M059J (cell line): ENCODE measurements at places on chromosomes 2 and 18. TPM values are rescaled to one million over a fixed set of nuclear protein-coding genes. Genes with fewer than 3 reads are reported as not detected.

SRD5A2 gene
- total RNA-seq: not detected in 2 replicates

OTOS gene
- not detected in 2 replicates for total RNA-seq

PROM2 gene
- total RNA-seq: 2.9 and 3.6 TPM in 2 replicates

NEDD4L gene
- 39.1 and 54.1 TPM in 2 replicates for total RNA-seq

RSAD2 gene
- total RNA-seq: 117 and 157 TPM in 2 replicates

GPR75 gene
- total RNA-seq: 1.0 and 2.7 TPM in 2 replicates

GAREM1 gene
- total RNA-seq: 0.02 and 0.17 TPM in 2 replicates

GRCh38 chr2:119367472-119368099 lies 809 bp downstream of the DBI start:
- DNase-seq: peak; percentile 39

- DNase-seq: no peak
These were observed 226.9 kb downstream of the AGPS start for GRCh38 chr2:177619461-177619860.

GRCh38 chr2:236215196-236215595 lies 47.0 kb upstream of the GBX2 start:
- DNase-seq: peak; percentile 12

DNA sequence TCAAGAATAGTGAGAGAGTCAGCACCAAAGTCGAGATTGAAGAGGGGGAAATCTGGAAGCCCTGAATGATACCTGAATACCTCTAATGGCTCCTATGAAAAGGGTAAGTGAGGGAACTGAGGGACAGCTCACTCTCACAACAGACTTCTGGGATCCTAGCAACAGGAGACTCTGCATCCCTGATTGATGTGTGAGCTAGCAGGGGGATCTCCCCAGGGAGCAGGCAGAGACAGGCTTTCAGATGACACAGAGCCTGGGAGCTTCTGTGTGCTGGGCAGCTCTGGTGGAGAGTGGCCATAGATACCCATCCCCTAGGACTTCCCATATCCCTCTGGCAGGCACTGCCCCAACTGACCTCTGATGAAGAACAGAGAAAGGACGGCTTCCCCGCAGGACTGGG lies 206.2 kb downstream of the EXOC6B start:
- peak; percentile 5 for DNase-seq

- DNase-seq: no peak
These were observed 890 bp upstream of the SLC4A3 start for GRCh38 chr2:219626540-219626939.

DNA sequence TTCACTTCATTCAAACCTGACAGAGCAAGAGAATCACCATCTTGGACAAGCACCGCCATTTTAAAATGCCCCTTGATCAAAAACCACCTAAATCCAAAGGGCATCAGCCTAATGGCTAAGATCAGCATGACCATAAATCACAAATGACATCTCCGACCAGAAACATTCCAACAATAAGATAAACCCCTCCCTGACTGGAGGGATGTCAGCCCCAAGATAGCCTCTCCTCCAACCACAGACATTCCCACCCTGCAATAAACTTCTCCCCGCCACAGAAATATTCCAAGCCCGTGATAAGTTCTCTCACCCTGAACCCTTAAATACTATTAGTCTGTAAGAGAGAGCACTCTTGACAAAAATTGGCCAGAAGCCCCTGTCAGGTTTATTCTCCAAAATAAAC lies 21.6 kb upstream of the LYPD1 start:
- DNase-seq: no peak

- DNase-seq: no peak
These were observed 175.2 kb downstream of the SMAD7 start for GRCh38 chr18:48775372-48776155.

- DNase-seq: peak; percentile 24
These were observed 8.5 kb downstream of the PDK1 start for GRCh38 chr2:172564376-172564775.

DNA sequence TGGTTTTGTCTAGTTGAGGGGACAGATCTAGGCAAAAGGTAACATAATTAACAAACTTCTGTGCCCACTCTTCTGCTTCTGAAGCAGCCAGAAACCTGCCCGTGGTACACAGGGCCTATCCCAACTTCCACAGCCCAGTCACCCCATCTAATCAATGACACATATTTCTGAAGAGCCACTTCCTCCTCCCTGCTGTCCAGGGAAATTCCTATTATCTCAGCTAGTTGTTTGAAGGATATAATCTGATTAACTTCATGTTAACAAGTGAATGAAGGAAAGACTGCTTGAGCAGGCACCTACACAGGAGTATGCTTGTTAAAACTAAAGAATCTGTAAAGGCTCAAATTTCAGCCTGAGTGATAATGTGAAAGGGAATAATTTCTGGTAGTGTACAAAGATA lies 61.4 kb downstream of the CCDC148 start:
- peak; percentile 16 for DNase-seq

- no peak for DNase-seq
These were observed 32.3 kb downstream of the PLB1 start for GRCh38 chr2:28528206-28528605.

DNA sequence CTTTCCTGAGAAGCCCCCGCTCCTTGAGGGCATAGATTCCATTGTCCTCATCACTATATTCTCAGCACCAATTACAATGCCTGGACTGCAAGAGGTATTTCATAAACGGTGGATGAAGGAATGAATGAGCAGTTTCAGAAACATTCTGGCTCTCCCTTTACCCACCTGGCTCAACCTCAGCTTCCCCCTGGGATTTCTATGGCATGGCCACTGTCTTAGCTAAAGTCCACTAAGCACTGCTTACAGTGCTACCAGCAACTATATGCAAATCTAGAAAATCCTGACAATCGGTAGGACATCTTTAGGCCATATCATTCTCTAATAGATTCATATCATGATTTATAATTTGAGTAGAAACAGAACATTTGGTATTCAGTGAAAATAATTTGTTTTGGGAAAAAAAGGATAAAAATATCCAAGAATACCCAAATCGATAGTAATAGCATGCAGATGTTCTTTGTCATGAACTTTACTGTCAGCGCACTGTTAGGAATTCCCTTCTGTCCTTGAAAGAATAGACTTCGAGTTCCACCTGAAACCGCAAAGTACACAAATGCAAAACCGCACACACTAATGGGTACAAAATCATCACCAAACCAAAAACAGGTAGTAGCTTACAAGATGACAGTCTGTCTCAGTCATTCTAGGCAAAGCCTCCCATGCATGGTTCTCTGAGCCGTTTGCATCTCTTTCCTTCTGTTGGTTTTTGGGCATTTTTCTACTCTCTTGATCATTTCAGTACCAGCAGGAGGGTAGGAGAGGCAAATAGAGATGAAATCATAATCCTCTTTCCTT lies 303.6 kb upstream of the ID2 start:
- no peak for DNase-seq

- DNase-seq: peak; percentile 10
These were observed 5.7 kb upstream of the GCFC2 start for GRCh38 chr2:75716406-75716805.

- no peak for DNase-seq
These were observed 23.5 kb downstream of the EMX1 start for GRCh38 chr2:72940786-72941185.

DNA sequence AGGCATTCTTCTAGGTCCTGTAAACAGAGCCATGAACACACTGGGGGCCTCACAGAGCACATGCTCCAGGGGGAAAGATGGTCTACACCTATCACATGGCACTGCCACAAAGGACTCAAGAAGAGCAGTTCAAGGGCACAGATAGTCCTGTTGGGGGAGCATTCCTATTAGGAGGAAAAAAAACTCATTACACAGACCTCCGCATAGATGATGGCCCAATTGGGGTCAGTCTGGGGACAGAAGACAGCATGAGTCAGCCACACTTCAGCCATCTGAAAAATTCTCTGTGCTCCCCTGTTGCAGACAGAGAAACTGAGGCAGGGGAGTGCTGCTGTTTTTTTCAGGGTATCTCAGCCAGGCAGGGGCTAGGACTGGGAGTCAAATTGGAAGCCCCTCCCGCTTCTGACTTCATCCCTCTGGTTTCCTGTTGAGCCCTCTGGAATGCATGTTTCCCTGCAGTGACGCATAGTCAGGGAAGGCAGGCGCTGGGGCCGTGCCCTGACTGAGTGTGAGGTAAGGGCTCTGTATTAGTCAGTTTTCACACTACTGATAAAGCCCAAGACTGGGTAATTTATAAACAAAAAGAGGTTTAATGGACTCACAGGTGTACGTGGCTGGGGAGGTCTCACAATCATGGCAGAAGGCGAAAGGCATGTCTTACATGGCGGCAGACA lies 67.9 kb downstream of the RHOB start:
- peak; percentile 95 for DNase-seq

DNA sequence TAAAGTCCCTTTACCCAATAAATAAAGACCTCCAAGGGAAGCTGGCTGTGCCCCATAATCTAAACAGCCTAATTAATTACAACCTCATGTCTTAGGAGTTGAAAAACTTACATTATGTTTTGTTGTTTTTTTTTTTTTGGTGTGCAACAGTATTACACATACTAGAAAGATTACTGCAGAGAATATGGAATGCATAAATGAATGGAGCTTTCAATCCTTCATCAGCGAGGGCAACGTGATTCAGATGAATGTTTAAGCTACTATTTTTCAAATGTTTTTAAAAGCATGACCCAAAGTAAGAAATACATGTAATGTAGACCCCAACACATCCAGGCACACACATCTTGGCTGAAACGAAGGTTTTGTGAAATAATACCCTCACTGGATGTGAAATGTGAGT lies 167.1 kb upstream of the FN1 start:
- no peak for DNase-seq

- DNase-seq: no peak
These were observed 810 bp upstream of the RBFA start for GRCh38 chr18:80033181-80034067.

- no peak for DNase-seq
These were observed 110.4 kb upstream of the CREB1 start for GRCh38 chr2:207419331-207419730.

DNA sequence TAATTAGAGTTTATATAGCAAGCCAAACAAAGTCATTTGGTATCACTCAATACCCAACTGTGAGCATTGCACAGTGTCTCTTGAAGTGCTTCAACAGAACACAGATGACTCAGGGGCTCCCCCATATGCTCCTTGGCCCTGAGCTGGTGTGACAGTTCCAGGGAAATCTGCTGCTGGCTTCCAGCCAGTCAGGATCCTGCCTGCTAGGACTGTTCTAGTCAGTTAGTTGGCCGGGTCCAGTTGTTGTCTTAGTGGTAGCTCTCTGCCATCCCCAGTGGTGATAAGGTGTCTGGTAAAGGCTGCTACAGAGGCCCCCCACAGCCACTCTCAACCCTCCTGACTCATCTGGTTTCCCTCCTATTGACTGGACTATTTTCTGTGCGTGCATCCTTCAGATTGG lies 100.3 kb downstream of the IRS1 start:
- DNase-seq: peak; percentile 78

DNA sequence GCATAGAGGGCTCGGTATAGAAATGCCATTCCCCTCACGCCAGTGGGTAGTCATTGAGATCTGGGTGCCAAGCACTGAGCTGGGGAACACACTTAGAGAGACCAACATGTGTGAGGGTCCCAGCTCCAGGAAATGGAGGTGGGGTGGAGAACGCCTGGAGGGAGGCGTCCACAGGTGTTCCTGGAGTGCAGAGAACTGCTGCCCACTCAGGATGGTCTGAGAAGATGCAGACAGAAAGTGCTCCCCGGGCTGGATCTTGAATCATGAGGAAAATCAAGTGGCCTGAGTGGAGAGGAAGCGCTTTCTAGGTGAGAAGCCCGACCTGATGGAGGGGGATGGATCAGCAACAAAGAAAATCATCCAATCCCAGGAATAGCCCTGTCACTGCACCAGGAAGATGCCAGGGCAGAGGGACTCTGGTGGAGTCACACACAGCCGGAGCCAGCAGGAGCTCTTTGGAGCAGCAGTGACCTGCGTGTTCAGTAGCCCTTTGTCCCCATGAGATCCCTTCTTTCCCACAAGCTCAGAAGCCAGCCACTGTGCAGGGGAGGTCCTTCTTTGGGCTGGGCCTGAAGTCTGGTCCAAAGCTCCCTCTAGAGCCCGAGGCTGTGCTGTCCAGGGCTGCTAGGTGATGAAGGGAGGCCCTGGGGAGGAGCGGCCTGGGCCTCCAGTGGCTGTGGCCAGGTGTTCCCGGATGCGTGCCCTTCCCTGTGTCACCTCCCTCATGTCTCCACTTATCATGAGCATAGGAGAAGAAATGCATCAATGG lies 112.3 kb downstream of the RNF144A start:
- peak; percentile 12 for DNase-seq

DNA sequence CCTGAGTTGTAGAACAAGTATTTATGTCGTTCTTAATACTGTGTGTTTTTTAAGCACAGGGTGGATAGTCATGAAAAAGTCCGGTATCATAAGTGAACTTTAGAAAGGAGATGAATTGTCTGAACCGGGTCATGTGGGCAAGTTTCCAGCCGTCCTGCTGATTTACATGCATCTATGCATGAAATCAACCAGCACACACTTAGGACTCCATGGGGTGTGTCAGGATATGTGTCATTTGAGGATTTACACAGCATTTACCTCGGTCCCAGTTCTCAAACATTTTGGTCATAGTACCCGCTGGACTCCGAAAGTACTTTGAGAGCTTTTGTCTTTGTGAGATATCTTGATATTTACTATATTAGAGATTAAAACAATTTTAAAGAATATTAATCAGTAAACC lies 47.5 kb upstream of the TWSG1 start:
- DNase-seq: no peak

- DNase-seq: peak; percentile 64
These were observed 22.0 kb upstream of the DAPL1 start for GRCh38 chr2:158773121-158773520.

- peak; percentile 12 for DNase-seq
These were observed 772.3 kb downstream of the LRRTM4 start for GRCh38 chr2:76749858-76750257.

DNA sequence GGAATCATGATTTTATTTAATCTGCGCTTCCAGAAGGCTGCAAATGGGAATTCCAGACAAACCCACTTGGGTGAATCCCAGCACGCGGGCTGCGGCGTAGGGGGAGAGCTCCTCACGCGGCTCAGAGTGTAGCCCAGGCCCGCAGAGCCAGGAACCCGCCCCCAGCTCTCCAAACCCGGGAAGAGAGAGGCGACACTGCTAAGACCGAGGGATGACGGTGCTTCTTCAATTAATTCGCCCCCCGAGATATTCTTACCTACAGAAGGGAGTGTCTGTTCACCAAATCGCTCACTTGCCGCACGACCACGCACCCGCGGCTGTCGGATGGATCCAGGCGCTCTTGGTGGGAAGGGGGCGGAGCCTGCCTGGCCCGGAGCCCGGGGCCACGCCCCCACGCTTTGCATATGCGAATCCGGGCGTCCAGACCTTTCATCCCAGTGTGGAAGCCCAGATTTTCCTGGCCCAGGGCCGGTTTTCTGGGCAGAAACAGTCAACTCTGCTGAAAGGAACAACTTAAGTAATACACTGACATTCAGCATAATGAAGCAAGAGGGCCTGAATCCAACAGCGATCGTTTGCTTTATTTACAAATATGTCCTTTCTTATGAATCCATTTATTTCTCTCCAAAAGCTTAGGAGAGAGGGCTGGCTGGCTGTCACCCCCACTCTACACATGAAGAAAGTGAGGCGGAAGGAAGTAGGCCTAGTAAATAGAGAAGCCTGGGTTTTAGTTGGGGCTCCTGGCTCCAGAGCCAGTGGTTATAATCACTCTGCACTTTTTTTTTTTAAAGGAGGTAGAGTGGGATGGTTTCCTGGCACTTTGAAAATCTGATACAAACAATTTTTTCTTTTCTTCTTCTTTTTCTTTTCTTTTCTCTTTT lies at the start of gene SLC19A3:
TSS of gene SLC19A3 (minus strand) at position 342 of the 881 bp plus-strand sequence. CDS start 15,710 bp downstream, outside the sequence.
- peak; percentile 66 for DNase-seq
